ENCODE measurements at places on chromosomes 12 and 14.

DNA sequence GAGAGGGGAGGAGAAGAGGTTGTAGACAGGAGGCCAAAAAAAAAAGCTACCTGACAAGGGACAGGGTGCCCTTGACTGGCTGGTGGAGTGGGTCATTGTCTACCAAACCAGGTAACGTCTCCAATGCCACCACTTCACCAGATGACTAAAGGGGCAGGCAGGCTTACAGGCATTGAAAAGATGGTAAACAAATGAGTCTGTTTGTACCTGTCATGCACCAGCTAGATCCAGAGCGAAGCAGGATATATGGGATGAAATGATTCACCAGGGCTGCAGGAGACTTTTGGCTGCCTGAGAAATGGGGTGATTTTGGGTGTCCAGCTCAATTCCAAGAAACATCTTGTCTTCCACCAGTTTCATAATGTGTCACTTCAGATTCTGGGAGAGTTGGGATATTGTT is 4.0 kb downstream of the C12orf54 start:
- no peak for DNase-seq

- DNase-seq = peak; percentile 32
Observed at GRCh38 chr12:4271717-4272423, 1.7 kb upstream of the CCND2 start.

DNA sequence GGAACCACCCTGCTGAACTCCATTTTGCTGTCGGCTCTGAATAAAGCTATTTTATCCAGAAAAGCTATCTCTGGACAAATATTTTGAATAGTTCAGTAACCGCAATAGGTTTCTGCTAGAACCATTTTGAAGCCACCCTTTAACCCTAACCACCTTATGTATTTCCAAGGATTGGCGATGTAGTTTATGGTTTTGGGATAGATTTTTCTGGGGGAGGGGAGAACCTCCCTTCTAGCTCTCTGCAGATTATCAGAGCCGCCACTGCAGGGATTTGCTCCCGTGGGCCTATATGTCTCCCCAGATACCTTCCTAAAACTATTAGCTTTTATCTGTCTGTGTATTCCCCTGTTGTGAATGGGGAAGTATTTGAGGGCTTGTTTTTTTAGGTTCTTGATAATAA is 1.8 kb upstream of the TUBA1B start:
- no peak for DNase-seq

DNA sequence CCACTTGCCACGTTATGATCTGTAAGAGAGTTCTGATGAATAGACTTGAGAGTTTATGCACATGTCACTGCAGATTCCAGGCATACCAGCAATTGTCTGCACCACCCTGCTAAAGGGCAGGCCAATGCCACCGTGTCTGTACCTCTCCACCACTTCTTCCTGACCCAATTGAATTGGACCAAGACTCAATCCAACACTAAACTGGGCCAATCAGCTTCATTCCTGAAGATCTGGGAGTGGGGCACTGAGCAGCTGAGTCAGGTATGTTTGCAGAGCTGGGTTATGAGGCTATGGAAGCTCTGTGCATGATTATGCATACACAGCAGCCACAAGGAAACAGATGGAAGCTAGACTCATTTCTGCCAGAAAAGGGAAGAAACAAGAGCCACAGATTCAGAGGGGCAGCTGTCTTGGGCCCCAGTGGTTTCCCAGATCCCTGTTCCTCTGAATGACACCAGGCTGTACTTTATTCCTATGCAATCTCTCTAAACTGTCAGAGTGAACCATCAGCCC is 28.0 kb downstream of the DAO start:
- peak; percentile 25 for DNase-seq

DNA sequence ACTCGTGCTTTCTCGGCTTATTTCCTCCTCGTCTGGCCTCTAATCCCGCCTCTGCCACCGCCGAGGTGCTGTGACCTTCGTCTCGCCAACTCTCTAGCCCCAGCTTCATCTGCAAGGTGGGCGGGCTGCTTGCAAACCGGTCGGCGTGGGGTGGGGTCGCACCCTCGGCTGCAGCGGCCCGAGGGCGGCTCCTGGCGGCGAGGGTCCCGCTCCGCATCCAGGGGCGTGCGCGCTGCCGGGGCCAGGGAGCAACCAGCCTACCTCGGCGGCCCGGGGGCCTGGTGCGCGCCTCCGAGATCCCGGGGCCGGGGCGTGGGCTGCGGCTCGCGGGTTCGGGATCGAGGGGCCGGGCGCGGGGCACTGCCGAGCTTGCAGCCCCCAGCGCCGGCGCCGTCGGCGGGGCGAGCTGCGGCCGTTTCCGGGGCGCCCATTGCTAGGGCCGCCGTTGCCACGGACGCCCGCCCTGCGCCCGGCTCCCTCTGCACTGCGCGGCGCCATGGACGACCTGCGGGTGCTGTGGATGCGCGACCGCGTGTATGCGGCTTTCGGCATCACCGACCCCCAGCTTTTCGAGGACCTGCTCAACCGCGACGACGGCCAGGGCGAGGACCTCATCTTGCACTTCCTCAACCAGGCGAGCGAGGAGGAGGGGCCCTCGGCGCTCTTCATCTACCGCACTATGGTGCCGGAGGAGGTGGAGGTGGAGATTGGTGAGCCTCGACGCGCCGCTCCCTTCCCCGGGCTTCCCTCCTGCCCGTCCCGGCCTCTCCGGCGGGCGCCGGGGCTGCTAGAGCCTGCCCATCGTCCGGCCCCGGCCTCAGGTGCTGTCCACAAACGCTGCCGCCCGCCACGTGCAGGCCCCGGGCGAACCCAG is at the start of gene DNAH10:
DNAH10 (plus strand) TSS at position 461 of the 874 bp plus-strand sequence; CDS start at position 497, 36 bp downstream.
- no peak for DNase-seq

DNA sequence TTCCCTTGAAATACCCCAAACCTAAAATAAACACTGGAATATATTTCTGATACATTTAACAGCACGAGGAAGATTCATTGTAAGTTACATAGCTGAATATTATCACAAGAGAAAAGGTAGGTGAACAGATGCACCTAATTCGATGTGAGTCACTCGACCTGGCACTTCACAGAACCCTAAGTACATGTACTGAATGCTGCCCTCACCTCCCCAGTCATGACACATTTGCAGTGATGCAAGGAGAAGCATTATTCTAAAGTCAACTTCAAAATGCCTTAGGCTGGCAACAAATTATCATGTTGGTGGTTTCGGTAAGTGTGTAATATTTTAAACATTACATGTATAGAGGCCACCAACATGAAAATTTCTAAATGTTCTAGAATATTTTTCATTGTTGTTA is 35.2 kb upstream of the TMTC2 start:
- peak; percentile 65 for DNase-seq
